ENCODE measurements at places on chromosomes 1 and 21. TPM values are rescaled to one million over a fixed set of nuclear protein-coding genes. Genes with fewer than 3 reads are reported as not detected.

DNA sequence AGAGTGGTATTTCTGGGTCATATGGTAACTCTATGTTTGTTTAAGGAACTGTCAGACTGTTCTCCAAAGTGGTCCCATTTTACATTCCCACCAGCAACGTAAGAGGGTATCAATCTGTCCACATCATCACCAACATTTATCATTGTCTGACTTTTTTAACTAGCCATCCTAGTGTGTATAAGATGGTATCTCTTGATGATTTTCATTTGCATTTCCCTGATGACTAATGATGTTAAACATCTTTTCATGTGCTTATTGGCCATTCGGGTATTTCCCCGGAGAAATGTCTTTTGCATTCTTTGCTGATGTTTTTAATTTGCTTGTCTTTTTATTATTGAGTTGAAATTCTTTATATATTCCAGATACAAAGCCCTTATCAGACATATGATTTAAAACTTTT, 370.1 kb upstream of the NR5A2 start:
- no peaks in the 10 kb centered on the region for H3K4me1 ChIP-seq
- H3K27ac ChIP-seq, result no peak overlapping the region
- no peaks in the 10 kb centered on the region for H3K27me3 ChIP-seq
- H3K36me3 ChIP-seq, result no peaks in the 10 kb centered on the region

DNA sequence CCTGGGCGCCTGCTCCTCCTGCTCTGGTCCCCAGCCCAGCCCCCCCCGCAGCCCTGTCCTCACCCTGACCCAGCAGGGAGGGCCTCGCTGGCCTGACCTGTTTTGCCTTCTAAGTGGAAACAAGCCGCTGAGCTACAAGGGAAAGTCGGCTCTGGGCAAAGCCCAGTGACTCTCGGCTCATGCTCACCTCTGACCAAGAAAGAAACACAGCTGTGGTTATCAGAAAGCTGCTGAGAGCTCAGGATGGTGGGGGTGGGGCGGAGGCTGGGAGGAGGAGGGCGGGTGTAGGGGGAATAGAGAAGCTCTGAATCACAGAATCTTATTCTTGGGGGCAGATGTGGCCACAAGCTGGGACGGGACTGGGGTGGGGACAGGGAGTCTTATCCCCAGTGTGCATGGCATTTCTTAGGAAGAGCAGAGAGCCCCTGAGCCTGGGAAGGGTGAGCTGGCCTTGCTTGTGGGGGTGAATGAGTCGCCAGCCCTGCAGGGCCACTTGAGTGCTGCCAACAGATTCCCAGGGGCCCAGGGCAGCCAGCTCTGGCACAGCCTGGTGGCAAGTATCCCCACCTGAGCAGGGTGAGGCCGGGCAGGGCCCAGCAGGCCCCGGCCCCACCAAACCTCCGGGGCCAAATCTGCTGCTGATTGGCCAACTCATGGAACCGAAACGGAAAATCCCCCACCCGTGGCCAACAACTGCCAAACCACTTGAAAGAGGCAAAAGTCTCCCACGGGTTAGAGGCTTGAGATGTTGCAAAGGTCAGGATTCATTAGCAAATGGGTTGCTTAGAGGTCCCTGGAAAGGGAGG, 120.6 kb downstream of the SPSB1 start:
- H3K36me3 ChIP-seq, result no peaks in the 10 kb centered on the region
- H3K4me1 ChIP-seq, result peaks cover 37% of the 10 kb centered on the region
- peak overlapping the region; percentile 50 for H3K4me3 ChIP-seq
- H3K27me3 ChIP-seq, result no peaks in the 10 kb centered on the region

GRCh38 chr1:229371624-229372023, 28.8 kb upstream of the CCSAP start:
- DNase-seq, result no peak
- H3K27ac ChIP-seq, result no peak overlapping the region
- no peaks in the 10 kb centered on the region for H3K27me3 ChIP-seq
- H3K4me3 ChIP-seq, result no peak overlapping the region
- H3K36me3 ChIP-seq, result no peaks in the 10 kb centered on the region
- H3K4me1 ChIP-seq, result no peaks in the 10 kb centered on the region

GRCh38 chr1:19153169-19153568, 56.9 kb downstream of the UBR4 start:
- H3K4me3 ChIP-seq, result no peak overlapping the region
- H3K27ac ChIP-seq, result no peak overlapping the region
- peaks cover 94% of the 10 kb centered on the region for H3K36me3 ChIP-seq
- no peaks in the 10 kb centered on the region for H3K27me3 ChIP-seq

The PCSK9 gene
- 0.21 TPM for total RNA-seq

The S100A7 gene
- not detected for total RNA-seq

All from thoracic aorta (tissue), 2 donors.